ENCODE measurements at places on chromosomes 7 and 10. TPM values are rescaled to one million over a fixed set of nuclear protein-coding genes. Genes with fewer than 3 reads are reported as not detected.

DNA sequence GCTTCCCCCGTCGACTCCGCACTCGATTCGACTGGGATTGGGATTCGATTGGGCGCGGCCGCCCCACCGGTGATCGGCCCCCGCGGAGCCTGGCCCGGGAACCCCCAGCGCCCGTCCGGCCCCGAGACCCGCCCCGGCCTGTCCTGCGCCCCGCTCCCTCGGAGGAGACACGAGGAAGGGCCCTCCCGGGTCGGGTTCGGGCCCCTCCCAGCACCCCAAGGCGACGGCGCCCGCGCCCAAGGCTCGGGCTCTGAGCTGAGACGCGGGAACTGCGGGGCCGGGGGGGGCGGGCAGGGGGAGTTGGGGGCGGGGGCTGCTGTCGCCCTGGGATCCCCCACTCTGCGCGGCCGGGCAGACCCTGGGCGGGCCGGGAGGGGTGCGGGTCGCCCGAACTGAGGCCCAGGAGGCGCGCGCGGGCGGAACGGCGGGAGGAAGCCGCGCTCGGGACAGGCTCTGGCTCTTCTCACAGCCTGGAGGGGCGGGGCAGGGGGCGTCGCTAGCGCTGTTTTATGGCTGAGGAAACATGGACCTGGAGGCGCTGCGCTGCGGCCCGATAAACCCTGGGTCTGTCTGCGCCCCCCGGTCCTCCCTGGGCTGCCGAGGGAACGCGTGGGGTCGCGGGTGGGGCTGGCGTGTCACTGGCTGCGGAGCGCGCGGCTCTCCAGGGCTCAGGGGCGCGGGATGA, 1.7 kb upstream of the NKX6-2 start:
- ATAC-seq, result no peak

GRCh38 chr7:33705333-33705833, 200.0 kb upstream of the BMPER start:
- no peak for ATAC-seq

GRCh38 chr7:47432671-47433563, 149.0 kb downstream of the TNS3 start:
- ATAC-seq, result no peak

The GNGT1 gene
- total RNA-seq, result not detected

Data from activated T-helper 17 cell treated with anti-CD3 and anti-CD28 coated beads, Interleukin-2, amount 50 U/mL, for 72 hours (primary cell).